ENCODE measurements at places on chromosomes 6 and 20.

- DNase-seq, result no peak
These were observed 21.9 kb downstream of the MEP1A start for GRCh38 chr6:46815130-46815529.

- no peak for DNase-seq
These were observed 202.6 kb downstream of the TMEM242 start for GRCh38 chr6:157120534-157121232.

DNA sequence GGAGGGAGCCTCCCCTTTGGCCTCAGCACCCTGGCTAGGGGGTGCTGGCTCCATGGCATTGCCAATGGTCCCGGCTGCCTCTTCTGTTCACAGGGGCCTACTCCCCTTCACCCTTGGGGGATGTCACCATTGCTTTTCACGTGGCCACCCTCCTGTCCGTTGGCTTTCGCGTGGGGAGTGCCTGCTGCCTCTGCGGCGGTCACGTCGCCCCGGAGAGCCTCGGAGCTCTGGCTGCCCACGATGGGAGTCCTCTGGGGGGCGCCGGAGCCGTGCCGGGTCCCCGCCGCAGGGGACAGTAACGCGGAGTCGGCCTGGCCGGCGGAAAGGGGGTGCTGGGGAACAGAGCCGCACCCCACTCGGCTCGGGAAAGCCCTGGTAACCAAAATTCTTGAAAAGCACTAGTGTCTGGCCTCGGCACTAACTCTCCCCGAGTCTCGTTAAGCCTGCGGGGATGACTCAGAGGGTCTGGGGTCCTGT is 661 bp upstream of the HEBP2 start:
- DNase-seq, result peak; percentile 15

DNA sequence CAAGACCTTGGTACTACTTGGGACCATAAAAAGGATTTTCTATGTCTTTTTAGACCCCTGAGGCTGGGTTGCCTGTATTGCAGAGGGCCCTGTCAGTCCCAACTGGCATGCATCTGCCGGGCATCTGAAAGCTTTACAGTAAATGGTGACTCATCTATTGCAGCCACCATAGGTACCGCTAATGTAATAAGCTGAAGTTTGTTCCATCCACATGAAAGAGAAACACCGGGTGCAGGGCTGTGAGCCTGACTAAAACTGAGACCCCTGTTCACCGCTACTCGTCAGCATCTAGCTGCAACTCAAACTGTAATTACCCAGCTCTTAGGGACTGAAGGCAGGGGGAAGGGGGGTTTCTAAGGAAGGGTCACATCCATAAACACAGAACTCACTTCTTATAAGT is 49.5 kb downstream of the TRERF1 start:
- peak; percentile 32 for DNase-seq

DNA sequence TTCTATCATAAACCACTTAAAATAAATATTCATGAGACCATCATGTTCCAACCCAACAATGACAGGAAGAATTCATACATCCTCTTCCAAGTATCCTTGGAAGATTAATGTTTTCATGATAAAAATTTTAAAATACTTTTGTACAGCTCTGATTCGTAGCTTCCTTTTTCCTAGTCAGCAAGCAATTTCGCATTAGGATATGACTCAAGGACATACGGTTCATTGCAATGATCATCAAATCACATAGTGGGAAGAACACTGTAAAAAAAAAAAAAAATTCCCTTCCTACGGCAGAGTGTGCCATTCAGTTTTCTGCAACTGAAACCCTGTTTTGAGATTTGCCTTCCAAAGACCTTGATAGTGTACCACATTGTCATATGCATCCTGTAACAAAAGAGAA is 35.3 kb upstream of the GFOD1 start:
- DNase-seq, result no peak

DNA sequence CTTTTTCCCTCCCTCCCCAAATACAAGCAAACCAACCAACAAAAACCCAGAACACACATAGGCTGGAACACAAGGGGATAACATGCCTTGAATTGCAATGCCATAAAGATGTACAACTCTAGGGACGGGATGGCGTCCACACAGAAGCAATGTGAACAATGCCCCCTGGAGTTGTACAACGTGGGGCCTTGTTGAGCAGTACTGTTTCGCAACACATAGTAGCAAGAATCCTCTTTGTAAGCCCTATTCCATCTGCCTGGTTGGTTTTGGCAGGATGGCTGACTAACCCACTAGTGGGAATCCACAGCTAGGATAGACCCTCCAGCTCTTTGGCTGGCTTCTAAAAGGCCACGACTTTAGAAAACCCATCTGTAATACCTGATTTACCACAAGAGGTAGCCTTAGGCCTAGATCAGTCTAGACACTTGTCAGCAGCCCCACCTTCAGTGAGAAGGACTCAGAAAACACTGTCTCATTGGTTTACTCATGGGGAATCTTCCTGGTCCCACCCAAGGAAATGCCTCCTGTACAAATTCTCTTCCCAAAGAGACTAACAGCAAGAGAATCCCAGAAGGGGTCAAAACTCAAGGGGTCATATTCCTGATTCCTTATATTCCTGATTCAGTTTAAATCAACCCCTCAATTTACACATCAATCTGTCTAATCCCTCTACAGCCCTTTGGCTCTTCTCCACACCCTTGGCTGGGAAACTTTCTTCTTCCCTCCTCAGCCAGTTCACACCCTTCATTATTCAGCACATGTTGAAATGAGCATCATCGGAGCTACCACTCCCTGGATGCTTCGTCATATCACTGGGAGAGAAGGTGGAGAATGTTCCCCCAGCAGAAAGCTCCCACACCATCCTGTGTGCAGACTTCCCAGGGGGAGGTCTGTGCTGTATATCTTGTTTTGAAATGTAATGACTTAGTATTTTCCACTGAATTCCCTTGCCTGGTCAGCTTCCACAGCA is 622.4 kb upstream of the FLRT3 start:
- DNase-seq, result no peak

DNA sequence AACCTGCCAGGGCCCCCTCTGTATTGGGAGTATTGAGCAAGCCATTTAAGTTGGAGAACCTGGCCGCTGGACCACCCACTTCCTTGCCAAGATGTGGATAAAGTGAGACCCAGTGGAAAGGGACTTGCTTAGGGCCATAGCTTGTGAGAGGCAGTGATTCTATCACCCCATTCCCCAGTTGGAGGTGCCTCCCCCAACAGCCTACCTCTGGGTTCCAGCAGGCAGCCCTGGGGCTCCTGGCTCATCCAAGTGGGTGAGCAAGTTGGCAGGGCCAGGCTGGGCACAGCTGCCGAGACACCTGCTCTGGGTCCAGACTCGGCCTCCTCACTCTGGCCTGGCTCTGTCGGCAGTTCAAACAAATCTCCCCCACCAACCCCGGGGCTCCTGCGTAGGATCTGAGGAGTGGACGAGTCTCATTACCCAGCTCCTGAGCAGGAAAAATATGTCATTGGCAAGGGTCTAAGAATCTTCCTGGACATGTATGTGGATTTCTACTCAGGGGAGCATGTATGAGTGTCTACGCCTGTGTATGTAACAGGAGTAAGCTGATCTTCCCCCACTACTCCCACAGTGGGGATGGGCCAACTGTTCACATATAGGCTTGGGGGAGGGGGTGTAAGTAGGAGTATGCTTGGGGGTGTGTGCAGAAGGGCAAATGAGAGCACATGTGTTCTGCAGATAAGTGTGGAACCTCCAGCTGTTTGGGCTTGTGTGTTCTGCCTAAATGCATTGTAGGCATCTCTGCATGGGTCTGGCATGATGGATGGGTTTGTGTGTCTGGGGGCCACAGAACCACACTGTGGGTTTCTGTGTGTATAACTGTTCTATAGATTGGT is 1.9 kb downstream of the ID1 start:
- DNase-seq, result no peak

DNA sequence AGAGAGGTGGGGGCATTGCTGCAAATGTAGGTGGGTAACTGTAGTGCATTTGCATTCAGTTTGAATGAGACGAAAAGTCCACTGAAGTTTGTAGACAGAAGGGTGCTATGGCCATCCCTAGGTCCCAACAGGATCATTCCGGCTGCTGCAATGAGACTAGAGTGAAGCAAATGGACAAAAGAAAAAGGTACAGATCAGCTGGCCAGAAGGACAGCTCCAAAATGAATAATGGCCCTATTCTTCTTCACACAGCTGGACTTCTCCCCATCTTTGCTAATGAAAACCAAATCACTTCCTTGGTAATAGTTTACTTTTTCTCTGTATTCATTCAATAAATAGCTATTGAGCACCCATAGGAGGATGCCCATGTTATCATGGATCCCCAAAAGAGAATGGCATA is 56.4 kb upstream of the TPD52L1 start:
- no peak for DNase-seq

GRCh38 chr20:44051661-44052000 is 135.4 kb downstream of the JPH2 start:
- no peak for DNase-seq

- DNase-seq, result no peak
These were observed 4.9 kb downstream of the OLIG3 start for GRCh38 chr6:137489046-137490005.

DNA sequence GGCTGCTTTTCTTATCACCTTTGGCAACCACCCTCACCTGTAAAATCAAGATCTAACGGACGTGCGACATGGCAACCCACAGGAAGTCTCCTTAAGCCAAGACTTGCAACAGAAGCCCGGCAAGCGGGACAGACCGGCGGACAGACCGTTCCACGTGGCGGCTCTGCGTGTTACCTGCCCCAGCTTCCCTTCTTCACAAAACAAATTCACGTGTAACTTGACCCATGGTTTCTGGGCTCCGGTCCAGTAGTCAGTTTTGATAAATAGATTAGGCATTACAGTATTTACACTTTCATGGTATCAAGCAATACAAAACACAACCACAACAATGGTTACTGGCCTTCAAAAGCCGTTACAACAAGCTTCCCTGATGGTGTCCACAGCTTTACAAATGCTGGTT is 133.8 kb downstream of the PRND start:
- DNase-seq, result no peak

GRCh38 chr6:41332842-41333736 is 2.3 kb upstream of the NCR2 start:
- DNase-seq, result no peak

GRCh38 chr6:139659196-139659595 is 284.7 kb upstream of the CITED2 start:
- no peak for DNase-seq

DNA sequence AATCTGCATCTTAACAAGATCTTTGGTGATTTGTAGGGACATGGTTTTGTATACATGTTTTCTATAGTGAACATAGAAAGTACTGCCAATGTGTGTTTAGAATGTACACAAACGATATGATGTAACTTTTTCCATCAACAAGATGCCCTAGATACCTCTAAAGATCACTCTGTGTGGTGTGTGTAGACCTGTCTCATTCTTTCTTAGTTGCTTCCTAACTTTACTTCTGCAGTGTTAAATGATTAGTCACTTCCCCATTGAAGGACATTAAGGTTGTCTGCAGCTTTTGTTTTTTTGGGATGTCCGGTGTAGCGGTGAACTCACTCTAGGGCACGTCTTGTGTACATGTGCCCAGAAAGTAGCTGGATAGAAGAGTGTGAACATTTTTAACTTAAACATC is 35.9 kb downstream of the CDYL start:
- DNase-seq, result no peak

DNA sequence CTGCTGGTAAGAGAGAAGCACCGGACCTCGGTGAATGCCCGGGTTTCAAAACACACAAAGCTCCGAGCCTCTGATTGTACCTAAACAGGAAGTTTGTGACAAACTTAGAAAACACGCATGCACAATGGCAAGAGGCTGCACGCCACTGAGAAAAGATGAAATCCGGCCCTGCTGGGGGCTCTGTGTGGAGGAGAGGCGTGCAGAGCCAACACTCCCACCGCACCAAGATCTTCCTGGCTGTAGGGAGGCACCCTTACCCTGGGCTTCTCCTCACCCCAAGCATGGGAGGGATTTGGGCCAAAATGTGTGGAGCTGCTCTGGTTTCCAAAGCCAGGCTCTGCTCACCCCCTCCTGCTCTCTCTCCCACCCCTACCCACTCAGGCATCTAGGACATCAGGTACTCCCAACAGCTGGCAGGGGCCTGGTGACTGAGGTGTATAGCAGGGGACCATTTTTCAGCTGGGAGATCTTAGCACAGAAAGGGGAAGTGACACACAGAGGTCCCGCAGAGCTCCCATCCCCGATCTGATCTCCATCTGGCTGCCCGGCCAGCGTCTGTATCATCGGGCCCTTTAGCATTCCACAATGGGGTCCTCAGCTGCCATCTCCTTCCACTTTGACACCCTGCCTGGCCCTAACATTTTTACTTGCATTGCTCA is 84.2 kb downstream of the TRERF1 start:
- DNase-seq, result peak; percentile 56

- DNase-seq, result no peak
These were observed 1.8 kb downstream of the OOEP start for GRCh38 chr6:73367761-73368355.

GRCh38 chr6:90072935-90073464 is 178.7 kb downstream of the GJA10 start:
- DNase-seq, result no peak
